ENCODE measurements at places on chromosomes 3 and 15. TPM values are rescaled to one million over a fixed set of nuclear protein-coding genes. Genes with fewer than 3 reads are reported as not detected.

DNA sequence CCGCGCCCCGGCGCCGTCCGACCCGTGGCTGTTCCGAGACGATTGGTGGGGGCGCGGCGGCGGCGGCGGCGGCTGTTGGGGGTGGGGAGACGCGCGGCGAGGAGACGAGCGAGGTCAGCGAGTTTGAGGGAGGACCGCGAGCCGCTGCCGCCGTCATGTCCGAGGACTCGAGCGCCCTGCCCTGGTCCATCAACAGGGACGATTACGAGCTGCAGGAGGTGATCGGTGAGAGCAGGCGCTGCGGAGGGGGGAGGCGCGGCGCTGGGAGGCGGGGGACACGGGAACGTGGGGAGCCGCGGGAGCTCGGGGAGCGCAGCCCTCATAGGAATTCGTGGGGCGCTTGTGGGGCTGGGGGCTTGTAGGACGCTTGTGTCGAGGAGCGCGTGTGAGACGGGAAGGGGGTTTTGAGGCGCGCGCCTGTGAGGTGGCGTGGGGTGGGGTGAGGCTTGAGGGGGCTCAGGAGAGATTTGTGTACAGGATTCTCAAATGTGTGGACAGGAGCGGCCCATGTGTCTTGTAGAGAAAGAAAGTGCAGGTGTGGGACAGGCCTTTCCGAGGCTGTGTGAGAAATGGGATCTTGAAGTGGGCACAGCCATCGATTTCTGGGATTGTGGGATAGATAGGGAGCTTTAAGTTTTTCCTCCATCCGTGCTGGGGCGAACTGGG lies 518 bp downstream of the OXSR1 start:
- DNase-seq, result no peak

- DNase-seq, result no peak
Observed at GRCh38 chr15:68679161-68679560, 100.4 kb downstream of the CORO2B start.

DNA sequence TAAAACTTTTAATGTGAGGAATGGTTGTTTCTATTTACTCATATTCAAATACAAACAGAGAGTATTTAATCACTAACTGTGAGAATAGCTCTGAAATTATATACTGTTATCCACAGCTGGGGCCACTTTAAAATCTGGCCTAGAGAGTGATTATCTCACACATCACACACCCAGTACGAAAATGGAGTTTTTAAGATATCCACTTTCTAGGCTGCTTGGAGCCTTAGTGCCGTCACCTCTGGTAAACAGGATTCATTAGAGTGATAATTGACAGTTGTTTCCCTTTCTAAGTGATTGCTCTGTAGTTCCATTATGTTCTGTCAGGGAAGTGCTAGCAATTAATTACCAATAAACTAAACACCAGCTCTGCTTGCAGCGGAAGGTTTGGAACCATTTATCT lies 942.4 kb downstream of the FHIT start:
- DNase-seq, result no peak

- no peak for DNase-seq
Observed at GRCh38 chr15:92118162-92118935, 264.8 kb downstream of the SLCO3A1 start.

DNA sequence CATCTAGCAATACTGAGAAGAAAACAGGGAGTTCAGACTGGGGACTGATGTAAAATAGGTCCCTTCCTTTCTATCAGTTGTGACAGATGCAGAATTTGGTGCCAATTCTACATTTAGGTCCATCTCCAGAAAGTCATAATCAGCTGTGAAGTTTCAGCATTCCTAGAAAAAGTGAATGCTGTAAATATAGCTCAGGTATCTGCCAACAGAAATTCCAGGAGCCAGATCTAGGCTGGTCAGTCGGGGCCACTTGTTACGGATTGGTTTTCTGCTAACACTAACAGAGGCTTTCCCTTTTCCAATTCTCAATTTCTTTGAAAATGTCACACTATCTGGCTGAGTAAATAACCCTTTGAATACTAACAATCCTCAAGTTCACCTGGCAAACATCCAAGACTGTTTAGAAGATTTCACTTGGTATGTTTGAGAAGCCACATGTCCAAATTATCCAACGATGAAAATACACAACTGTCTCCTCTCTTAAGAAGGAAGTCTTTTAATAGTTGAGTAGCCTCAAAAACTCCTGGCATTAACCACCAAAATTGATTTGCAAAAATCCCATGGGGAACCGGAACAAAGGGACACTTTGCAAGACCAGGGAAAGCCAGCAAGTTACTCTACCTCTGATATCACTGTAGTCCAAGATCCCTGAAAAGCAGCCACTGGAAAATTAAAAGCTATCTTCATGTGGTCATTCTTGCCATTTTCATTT lies 222.3 kb downstream of the ZMAT3 start:
- DNase-seq, result no peak

GRCh38 chr15:29704950-29705597 lies 117.2 kb downstream of the TJP1 start:
- no peak for DNase-seq

DNA sequence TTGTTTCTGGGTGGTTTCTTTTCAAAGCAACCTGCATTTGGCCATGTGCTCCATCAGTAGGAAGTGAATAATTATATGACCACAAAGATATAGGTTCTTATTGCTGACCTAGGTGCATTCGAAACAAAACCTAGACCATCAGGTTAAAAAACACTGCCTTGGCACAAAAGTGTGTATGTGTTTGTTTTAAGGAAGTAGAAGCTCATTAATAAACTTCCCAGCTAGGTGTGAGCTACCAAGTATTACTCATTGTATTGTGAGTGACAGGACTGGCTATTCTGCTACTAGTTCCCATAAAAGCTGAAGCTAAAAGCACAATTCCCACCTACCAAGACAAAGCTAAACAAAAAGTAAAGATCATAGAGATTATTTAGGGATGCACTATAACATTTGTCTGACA lies 168.2 kb downstream of the TP63 start:
- DNase-seq, result no peak

- no peak for DNase-seq
Observed at GRCh38 chr3:162978136-162978535, 1481.5 kb downstream of the OTOL1 start.

GRCh38 chr3:58586776-58587192 lies 9.6 kb upstream of the FAM107A start:
- no peak for DNase-seq

- no peak for DNase-seq
Observed at GRCh38 chr3:39294446-39295183, 14.8 kb upstream of the CX3CR1 start.

- no peak for DNase-seq
Observed at GRCh38 chr15:27065151-27065550, 94.2 kb downstream of the GABRG3 start.

GRCh38 chr3:18258492-18258891 lies 166.6 kb downstream of the SATB1 start:
- no peak for DNase-seq

DNA sequence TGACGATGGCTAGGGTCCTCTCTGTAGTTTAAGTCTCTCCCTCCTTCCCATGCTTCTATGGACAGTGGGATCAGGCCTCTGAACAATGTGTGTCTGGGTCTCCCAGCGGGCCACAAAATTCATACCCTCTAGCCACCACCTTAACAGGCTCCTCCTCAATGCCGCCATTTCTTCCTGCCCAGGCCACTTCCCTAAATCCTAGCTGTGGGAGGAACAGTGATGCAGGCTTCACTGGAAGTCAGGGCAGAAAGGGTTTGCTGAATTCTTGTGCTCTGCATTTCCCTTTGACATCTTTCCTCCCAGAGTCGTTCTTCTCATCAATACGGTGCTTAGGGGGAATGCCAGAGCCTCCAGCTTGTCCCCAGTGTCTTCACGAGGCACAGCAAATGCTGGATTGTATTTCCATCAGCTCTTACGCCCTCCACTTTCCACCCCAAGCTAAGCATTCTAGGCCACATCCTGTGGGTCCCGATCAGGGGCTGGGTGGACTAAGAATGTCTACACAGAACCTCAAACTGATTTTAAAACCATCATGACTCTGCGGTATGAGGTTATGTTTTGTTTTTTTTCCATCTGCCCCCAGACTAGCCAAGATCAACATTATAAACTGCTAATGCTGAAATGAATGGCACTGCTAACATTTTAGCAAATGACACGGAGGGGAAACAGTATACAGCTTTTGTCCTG lies 11.9 kb upstream of the LDHAL6B start:
- no peak for DNase-seq

GRCh38 chr15:70615435-70616310 lies 147.7 kb downstream of the UACA start:
- no peak for DNase-seq

- DNase-seq, result no peak
Observed at GRCh38 chr15:59237119-59237855, 30.6 kb downstream of the LDHAL6B start.

DNA sequence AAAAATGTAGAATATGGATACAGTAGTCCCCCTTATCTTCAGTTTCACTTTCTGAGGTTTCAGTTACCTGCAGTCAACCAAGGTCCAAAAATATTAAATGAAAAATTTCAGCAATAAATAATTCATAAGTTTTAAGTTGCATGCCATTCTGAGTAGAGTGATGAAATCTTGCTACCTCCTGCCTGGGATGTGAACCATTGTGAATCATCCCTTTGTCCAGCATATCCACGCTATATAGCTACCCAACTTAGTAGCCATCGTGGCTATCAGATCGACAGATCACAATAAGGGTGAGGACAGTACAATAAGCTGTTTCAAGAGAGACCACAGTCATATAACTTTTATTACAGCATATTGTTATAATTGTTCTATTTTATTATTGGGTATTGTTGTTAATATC lies 1.2 kb upstream of the LARS2 start:
- DNase-seq, result no peak

Gene GALNT15
- 6.0 TPM for total RNA-seq

Gene MELTF
- total RNA-seq, result 8.4 TPM

Gene TNFAIP8L3
- 9.7 TPM for total RNA-seq

Gene GP9
- total RNA-seq, result not detected
